ENCODE measurements at places on chromosomes 12 and 14.

DNA sequence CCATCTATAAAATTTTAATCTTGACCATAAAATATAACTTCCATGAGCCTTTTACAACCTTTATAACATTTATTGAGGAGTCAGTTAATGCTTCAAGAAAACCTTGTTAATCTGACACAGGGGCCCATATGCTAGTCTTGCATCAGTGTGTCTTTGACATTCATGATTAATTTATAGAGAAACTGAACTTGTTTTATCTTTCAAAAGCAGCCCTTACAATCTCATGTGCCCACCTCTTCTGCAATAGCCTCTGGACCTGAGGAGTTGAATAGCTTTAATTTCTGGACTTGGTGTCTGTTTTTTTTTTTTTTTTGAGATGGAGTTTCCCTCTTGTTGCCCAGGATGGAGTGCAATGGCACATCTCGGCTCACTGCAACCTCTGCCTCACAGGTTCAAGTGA lies 8.6 kb upstream of the LPCAT3 start:
- DNase-seq, result no peak

DNA sequence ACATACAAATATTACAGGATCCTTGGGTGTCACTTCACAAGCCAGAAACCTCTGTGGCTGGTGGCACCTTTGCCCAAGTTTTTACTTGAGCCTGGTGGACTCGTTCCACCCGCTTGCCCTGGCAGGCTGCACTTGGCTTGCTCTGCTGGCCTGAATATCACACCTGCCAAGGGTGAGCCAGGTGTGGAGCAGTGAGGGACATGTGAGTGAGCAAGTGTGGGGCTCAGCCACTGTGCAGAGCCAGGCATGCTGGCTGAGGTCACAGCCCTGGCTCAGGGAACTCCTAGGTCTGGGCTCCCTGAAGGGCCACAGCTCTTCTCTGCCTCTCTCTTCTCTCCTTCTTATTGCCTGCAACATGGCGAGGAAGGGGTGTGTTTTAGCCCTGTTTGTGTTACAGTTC lies 82.0 kb downstream of the SLC16A7 start:
- DNase-seq, result no peak

DNA sequence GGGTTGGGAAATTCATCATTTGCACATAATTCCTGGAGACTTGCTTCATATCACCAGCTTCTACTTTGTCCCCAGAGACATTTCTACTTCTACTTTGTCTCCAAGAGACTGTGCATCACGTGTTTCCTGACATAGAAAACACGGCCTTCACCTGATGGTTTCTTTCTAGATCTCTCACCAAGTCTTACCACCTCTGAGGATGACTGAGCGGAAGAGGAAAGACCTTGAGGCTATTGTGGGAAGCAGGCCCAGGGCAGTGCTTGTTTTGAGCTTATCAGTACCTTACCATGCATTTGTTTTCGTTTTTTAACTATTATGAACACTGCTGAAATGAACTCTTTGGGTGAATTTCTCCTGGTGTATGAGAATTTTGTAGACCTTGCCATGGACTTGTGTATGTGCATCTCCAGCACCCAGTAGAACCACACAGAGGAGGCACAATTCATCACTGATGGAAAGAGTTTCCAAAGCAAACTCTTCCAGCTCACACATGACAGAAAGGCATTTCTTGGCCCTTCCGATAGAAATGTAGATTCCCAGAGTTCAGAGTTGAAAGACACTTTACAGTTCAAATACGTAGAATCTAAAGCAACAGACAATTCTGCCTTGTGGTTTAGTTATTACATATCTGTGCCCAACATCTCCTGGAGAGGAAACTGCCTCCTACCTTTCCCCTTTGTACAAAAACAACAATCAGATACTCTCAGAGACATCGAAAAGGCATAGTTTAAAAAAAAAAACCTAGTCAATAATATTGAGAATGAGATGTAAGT lies 434.7 kb downstream of the FUT8 start:
- DNase-seq, result no peak

DNA sequence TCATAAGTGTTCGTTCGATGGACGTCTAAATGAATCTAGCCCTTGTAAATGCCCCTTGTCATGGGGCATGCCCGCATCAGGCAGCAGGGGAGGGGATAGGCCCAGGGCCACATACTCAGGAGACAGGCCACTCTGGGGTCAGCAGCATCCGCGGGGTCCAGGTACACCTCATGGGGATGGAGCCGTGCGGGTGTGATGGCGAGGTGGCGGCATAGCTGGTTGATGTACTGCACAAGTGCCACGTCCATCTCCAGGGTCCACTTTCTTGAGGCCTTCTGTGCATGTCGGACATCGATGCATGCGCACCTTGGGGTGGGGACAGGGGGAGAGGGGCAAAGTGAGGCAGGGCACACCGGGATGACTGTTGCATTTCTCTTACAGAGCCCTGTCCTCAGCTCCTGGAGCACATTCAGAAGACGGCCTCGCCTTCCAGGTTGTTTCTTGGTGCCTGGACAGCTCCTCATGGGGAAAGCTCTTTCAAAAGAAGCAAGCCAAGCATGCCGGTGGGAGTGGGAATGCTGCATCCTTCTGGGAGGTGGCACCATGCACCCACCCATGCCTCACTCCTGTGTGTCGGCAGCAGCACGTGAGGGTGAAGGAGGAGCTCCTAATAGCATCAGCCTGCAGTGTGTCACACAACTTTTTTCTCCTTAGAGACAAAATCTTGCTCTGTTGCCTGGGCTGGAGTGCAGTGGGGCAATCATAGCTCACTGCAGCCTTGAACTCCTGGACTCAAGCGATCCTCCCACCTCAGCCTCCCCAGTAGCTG lies 47.4 kb downstream of the TRAFD1 start:
- no peak for DNase-seq

DNA sequence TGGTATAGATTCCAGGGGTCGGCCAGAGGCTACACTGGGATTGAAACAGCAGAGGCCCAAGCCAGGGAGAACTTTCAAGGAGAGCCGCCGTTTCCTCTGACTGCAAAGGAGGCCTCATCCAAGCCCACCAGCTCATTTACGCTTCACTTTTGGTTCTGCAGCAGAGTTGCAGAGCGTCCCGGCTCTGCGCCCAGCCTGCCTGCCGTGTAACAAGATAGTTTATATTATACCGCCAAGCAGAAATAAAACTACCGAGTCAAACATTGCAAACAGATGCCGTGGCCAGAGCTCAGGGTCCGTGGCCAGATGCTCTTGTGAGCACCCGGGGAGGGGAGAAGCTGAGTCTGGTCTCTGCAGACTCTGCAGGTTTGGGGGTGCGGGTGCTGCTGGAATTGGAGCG lies 60.7 kb upstream of the TBX3 start:
- DNase-seq, result peak; percentile 8

DNA sequence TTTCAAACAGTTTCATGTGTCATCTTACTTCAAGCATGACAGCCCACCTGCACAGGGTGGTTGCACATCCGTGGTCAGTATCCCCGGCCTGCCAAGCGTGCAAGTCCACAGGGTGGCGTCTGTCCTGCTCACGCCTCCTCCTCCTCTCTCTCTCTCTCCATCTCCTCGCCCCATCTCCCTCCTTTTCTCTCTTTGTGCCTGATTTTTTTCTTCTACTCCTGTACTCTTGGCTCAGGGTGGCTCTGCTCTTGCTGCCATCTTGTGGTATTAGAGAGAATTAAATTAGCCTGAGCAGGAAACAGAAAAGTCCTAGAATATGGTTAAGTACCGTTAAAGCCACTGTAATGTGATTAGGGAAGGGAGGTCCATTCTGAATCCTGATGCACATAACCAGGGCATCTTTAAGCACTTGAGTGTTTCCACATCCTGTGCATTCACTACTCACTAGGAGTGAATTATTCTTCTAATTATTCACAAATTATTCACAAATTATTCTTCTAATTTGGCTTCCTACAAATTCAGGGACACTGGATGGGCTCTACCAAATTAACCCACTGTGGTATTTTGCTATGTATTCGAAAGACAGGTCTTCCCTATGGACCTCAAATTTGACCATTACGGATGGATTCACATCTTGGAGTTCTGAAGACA lies 25.5 kb upstream of the DTX1 start:
- peak; percentile 83 for DNase-seq

- no peak for DNase-seq
Observed at GRCh38 chr14:31843361-31844091, 233.6 kb upstream of the ARHGAP5 start.

- DNase-seq, result peak; percentile 51
Observed at GRCh38 chr14:25007832-25008231, 42.1 kb downstream of the STXBP6 start.

GRCh38 chr12:90360300-90360699 lies 594.7 kb downstream of the CCER1 start:
- DNase-seq, result no peak

DNA sequence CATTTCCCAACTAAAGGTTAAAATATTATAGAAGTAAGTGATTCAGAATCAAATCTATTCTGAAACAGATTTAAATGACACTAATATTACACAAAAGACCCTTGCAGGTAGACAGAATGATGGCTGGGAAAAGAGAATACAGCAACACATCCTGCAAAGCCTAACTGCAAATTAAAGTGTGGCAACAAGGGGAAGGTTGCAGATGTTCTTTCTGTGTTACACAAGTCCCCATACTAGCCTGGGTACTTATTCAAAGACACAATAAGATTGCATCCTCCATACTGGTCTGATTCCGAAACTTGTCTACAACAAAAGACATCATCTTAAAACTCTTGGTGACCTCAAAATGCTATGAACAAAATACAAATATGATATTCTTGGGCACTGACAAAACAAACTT lies 50.5 kb downstream of the R3HDM2 start:
- DNase-seq, result no peak

- no peak for DNase-seq
Observed at GRCh38 chr14:78282437-78282836, 112.3 kb downstream of the NRXN3 start.

DNA sequence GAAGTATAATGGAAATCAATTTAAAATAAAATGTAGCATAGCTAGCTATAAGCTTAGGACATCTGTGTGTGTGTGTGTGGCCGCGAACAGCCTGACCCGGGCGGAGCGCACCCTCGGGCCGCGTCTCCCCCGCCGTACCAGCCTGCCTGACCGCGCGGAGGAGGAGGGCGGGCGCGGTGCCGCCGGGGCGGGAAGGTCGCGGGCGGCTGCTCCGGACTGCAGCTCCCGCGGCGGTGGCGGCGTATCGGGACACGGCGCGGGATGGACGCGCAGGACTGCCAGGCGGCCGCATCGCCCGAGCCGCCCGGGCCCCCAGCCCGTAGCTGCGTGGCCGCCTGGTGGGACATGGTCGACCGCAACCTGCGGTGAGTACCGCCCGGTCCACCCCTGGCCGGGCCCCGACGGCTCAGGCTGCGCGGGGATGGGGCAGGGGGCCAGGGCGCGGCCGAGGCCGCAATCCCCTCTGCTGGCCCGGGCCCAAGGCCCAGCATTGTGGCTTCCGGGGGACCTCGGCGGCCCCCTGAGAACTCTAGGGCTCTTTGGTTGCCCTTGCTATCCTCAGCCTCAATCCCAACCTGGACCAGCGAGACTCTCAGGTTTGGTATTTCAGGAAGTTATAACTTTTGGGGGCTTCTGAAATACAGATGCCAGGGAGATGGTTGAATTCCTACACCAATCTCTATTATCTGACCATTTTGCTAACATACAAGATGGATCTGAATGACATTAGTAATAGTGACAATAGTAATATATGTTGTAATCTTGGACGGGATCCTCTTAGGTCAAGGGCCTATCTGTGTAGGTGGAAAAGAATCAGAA lies at the start of gene ABHD12B:
ABHD12B (plus strand) TSS at position 140 of the 819 bp plus-strand sequence; CDS start at position 262, 122 bp downstream.
- DNase-seq, result no peak

DNA sequence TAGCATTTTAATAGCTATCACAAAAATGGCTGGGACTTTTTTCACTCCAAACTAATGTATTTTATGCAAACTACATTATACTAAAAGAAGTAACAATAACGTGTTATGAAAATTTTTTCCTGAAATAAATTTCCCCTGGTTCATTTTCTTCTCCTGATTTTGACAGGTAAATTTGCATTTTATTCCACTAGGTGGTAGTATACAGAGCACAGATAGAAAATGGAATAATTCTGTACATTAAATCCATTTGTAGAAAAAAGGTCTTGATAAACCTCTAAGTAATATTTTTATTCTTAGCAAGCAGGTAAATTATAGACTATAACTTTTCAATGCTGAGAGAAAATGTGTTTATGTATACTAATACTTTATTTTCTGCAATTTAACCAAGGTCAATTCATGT lies 96.5 kb downstream of the BCAT1 start:
- no peak for DNase-seq

GRCh38 chr14:70722418-70722817 lies 80.7 kb downstream of the TTC9 start:
- DNase-seq, result no peak

GRCh38 chr14:99132821-99133635 lies 139.0 kb downstream of the BCL11B start:
- DNase-seq, result no peak

GRCh38 chr14:65360144-65360784 lies 52.3 kb upstream of the FUT8 start:
- DNase-seq, result no peak

- DNase-seq, result no peak
Observed at GRCh38 chr12:108394196-108394595, 55.1 kb upstream of the CMKLR1 start.

DNA sequence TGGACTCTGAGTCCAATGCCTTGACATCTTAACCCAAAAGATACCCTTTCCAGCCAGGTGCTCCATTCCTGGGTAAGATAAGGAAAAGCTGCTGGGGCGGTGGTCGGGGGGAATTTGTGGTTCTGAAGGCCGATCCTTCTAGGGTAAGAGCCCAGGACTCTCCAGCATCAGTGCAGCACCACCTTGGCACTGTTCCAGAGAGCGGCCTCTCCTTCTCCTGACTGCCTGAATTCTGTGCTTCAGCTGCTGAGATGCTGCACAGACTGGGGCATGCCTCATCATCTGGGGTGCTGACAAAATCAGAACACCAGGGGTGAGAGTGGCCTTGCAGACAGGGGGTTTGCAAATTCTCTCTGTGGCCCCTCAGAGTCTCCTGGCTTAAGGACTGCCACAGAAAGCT lies 87.5 kb downstream of the SPTB start:
- DNase-seq, result no peak

GRCh38 chr14:54639611-54640010 lies 72.7 kb downstream of the SAMD4A start:
- DNase-seq, result no peak

GRCh38 chr14:21940887-21941856 lies 267.6 kb upstream of the OR4E1 start:
- DNase-seq, result peak; percentile 4

- peak; percentile 20 for DNase-seq
Observed at GRCh38 chr12:94649349-94650142, 811 bp downstream of the TMCC3 start.

DNA sequence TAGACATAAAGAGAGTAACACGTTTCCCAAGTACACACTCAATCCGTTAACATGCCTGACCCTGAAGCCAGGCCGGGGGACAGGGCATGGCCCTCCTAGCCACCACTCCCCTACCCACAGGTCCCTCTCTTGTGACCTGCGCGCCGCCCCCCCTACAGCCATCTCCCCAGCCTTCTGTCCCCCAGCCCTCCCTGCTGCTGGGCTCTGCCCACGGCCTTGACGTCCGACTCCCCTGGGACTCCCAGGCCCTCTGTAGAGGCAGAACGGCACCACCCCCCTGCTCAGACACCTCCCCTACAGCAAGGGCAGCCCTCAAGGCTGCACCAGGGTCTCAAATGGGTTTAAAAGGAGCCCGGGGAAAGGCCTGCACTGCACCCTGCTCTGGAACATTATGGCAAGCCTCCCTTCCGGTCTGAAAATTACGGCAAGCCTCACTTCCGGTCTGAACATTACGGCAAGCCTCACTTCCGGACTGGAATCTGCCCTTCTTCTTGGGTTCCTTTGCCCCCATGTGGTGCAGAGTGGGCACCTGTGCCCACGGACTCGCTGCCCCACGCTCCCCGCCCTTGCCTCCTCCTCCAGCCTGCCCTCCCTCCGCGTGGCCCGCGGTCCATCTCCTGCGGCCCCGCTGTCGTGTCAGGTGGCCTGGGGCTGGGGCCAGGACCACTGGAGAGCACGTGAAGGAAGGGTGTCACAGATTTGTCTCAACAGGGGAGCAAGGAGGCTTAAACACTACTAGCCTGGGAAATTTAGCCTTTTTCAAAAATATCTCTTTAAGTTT lies 77.6 kb downstream of the MOK start:
- DNase-seq, result no peak

Measured in EL (cell line).